Hypothalamus (tissue), 51 donors: ENCODE measurements at places on chromosomes 4 and X.

GRCh38 chr4:56764775-56765174 lies 56.7 kb downstream of the SPINK2 start:
- DNase-seq, result no peak

DNA sequence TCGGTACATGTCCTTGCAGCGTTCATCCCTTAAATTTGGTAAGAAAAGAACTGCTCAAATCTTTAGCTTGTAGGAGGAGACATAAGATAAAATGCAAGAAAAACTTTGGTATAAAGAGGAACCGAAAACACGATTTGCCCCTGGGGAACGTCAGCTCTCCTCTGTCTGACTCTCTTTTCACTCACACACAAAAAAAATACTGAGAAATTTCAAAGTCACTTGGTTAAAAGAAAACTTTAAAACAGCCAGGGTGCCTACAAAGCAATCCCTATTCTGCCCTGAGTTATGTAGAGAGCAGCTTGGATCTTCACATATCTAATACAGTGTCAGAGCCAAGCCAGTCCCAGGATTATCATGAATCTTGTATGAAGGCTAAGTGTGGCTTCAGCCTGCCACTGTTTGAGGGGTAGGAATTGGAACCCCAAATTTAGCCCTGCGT lies 248.5 kb upstream of the CXXC4 start:
- DNase-seq, result no peak

- DNase-seq, result no peak
Observed at GRCh38 chrX:12878536-12878935, 11.7 kb downstream of the TLR7 start.

DNA sequence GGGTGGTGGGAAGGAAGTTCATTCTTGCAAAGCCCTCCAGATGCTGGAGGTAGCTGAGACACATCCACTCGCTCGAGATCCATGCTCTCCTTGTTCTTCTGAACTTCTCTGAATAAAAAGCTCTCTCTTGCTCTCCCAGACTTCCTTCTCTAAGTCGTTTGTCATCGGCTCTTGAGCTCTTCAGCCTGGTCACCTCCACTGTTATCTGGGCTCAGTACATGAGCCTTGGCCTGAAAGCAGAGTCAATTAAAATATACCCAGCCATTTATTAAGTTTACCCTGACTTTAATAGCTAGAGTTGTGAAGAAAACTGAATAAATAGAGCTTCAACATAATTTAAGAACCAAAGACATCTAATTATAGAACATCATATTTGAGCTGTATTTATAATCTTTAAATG lies 99.0 kb downstream of the CPE start:
- no peak for DNase-seq

GRCh38 chr4:150425161-150425560 lies 156.8 kb upstream of the MAB21L2 start:
- no peak for DNase-seq

DNA sequence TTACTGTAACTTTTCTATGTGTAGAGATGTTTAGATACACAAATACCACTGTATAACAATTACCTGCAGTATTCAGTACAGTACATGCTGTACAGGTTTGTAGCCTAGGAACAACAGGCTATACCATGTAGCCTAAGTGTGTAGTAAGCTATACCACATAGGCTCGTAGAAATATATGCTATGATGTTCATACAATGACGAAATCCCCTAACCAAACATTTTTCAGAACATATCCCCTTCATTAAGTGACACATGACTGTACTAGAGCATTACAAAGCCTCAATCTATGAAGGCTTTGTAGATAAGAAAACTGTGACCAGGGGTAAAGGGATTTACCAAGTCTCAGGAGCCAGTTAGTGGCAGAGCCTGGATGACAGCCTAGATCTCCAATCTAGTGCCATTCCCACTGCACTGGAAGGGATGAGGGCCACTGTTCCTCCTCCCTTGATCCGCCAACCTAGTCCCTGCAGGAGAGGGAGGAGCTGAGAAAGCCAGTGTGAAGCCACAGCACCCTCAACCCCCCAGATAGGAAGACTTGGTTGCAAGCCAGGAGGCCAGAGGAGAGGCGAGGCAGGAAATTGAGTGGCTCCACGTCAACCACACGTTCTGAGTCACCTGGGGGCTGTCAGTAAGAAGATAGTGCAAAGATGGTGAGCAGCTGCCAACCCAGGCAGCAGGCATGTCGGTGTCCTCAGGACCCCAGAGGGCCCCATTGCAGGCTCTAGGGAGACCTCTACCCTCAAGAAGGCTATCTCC lies 227.7 kb downstream of the BCOR start:
- no peak for DNase-seq

- peak; percentile 17 for DNase-seq
Observed at GRCh38 chr4:1856943-1857699, 1.2 kb upstream of the LETM1 start.

DNA sequence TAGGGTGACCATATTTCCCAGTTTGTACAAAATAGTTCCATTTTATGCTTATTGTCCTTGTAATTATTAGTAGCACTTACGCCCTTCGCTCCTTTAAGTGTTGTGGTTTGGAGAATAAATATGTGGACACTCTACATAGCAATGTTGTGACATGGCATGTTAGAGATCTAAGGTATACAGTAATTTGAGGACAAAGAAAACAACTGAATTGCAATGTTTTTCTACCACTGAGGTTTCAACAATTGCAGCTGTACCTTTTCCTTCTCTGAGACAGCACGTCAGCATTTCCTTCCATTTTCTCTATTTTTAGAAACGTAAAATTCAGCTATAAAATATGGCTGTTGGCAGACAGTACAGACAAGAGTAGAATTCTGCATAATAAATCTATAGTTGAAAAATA lies 323.1 kb downstream of the MAPK10 start:
- no peak for DNase-seq

GRCh38 chr4:57153207-57153606 lies 43.0 kb upstream of the IGFBP7 start:
- no peak for DNase-seq

- no peak for DNase-seq
Observed at GRCh38 chr4:41322617-41323016, 65.9 kb downstream of the UCHL1 start.

- no peak for DNase-seq
Observed at GRCh38 chr4:5276475-5277075, 225.3 kb downstream of the STK32B start.

GRCh38 chr4:81503586-81503985 lies 31.9 kb upstream of the RASGEF1B start:
- DNase-seq, result no peak

DNA sequence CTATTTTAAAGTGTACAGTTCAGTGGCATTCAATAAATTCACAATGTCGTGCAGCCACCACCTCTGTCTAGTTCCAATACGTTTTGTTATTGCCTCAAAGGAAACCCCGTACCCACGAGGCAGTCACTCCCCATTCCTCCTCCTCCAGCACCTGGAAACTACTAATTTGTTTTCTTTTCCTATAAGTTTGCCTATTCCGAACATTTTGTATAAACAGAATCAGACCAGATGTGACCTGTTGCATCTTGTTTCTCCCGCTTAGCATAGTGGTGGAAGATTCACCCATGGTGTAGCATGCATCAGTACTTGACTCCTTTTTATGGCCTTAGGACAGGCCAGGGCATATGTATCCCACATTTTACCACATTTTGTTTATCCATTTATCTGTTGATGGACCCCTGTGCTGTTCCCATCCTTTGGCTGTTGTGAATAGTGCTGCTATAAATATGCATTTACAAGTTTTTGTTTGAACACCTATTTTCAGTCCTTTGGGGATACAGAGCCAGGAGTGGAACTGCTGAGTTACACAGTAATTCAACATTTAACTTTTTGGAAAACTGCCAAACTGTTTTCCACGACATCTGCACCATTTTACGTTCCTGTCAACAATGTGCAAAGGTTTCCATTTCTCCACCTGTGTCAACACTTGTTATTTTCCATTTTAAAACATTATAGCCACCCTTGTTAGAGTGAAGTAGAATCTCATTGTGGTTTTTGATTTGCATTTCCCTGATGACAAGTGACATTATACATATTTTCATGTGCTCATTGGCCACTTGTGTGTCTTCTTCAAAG lies 57.8 kb upstream of the STX18 start:
- no peak for DNase-seq

DNA sequence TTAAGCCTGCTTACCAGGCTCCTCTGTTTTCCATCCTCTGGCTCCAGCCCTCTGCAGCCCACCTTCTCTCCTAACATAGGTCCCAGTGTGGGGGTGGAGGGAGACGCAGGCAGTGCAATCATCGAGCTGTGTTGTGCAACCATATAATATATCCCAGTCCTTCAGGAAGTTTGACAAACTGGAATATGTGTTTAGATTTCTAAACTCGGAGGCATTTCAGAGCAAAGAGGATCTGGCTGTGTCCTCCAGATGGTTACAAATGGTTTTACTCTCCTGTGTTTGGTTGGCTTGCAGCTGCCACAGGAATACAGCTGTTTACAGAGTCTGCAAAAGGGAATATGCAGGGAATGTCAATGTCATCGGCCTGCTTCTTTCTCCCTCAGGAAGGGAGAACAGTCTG lies 195.3 kb upstream of the LNX1 start:
- no peak for DNase-seq

DNA sequence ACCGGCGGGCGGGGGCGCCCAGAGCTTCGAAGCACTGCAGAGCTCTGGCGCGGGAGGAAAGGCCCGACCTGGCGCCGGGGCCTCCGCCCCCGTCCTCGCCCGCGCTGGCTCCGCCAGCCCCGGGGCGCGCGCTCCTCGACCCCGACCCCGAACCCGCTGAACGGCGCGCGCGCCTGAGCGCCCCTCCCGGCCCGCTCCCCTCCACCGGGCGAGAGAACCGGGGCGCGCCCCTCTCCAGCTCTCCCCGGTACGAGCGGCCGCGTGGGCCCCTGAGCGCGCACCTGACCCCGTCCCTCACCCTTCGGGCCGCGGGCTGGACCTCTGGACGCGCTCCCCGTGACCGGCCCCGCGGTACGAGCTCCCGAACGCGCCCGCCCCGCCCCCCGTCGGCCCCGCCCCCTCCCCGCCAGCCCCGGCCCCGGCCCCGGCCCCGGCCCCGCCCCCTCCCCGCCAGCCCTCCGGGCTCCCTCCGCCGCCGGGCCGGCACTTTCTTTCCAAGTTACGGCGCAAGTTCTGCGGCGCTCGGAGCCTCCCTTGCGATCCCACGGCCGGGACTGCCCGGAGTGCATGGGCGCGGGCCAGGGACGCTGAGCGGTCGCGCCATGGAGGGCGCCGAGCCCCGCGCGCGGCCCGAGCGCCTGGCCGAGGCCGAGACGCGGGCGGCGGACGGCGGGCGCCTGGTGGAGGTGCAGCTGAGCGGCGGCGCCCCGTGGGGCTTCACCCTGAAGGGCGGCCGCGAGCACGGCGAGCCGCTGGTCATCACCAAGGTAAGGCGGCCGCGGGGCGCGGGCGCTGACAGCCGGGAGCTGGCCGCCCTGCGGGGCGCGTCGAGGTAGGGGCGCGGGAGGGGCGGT lies at the start of gene SHROOM2:
Gene SHROOM2 (plus strand): TSS at position 486 of the 854 bp plus-strand sequence. CDS start 117 bp downstream, at position 603.
- DNase-seq, result no peak

DNA sequence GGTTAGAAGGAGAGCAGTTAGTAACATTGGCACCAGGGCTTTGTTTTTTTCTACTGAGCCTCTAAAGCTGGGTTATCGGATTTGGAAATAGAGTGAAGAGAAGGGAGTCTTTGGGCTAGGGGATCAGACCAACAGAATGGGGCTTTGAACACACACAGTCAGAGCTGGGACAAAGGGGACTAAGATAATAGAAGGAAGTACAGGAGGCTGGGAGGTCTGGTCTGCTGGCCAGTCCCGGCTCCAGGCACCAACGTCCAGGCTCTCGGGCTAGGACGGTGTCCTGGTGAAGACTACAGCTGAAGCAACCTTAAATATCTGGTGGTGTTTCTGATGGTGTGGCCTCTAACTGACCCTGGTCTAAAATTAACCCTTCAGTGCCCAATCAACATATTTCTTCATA lies 57.5 kb downstream of the HHIP start:
- no peak for DNase-seq

- DNase-seq, result no peak
Observed at GRCh38 chr4:79907001-79907400, 166.0 kb downstream of the ANTXR2 start.

DNA sequence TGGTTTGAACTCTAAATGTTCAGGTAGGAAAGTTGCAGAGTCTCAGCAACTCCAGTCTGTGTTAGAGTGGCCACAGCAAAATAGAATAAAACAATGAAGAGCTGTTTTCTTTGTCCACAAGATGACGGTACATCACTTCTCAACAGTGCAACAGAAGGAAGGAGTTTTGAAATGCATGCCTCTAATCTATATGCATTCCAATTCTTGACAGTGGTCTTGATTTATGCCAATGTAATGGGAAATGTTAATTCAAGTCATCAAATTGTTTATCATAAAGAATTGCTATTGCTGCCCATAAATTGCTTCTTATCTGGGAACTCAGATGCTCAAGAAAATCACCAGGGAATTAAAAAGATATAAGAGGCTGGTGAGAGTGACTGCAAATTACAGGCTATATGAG lies 195.5 kb upstream of the PRPS2 start:
- no peak for DNase-seq

DNA sequence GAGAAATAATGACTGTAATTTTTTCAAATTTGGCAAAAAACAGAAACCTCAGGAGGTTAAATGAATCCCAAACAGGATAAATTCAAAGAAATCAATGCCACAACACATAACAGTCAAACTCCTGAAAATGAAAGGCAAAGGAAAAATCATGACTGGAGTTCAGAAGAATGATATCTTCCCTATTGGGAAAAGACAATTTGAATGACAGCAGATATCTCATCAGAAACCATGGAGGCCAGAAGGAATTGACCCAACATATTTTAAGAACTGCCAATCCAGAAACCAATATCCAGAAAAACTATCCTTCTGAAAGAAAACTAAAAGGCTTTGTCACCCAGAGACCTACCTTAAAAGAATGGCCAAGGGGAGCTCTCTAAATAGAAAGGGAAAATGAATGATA lies 40.1 kb upstream of the MAMLD1 start:
- no peak for DNase-seq

- no peak for DNase-seq
Observed at GRCh38 chr4:77199701-77200100, 42.7 kb downstream of the CCNG2 start.

GRCh38 chrX:87924619-87925018 lies 407.0 kb downstream of the KLHL4 start:
- no peak for DNase-seq

DNA sequence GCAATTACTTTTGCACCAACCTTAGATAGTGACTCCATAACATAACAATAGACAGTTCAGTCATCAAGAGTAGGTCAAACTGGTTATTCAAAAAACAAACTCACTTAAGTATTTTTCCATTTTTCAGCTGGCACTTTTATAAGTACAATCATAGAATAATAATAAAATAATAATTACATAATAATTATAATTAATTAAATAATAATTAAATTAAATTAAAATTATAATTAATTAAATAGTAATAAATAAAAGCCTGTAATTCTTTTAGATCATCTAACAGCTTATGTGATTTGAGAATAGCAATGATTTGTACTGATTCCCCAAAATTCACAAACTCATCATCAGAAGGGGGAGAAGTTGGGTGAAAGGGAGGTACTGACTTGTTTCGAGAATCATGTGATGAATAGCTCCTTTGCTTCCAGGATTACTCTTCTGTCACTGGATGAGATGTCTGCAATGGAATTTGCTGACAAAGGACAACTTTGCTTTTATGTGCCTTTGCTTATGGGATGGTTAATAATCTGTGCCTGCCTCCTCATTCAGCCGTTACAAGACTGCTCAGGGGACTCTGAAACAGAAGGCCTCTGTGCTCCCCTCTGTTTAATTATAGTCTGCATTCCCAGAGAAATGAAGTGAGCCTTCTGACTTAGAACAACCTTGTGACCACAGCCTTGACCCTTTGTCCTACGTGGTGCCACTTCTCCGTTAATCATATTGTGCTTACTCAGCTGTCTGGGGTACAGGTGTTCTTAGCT lies 104.8 kb upstream of the ENPEP start:
- no peak for DNase-seq
